Camera-type eye (tissue), 1 donor: ENCODE measurements at places on chromosomes 3 and 15. TPM values are rescaled to one million over a fixed set of nuclear protein-coding genes. Genes with fewer than 3 reads are reported as not detected.

The ISL2 gene
- 9.6 TPM for total RNA-seq

The ARGFX gene
- total RNA-seq, result not detected

The NOX5 gene
- total RNA-seq, result 0.55 TPM

The SLC35G2 gene
- 13.6 TPM for total RNA-seq

The STXBP5L gene
- total RNA-seq, result 22.0 TPM

The IMPG2 gene
- total RNA-seq, result 221 TPM

The CYP11A1 gene
- total RNA-seq, result 1.0 TPM

The SHF gene
- 40.8 TPM for total RNA-seq

The RNU5B-1 gene
- not detected for total RNA-seq
